ENCODE measurements at places on chromosomes 7 and 10.

- no peak for DNase-seq
Measured at GRCh38 chr7:127226685-127227374, 25.9 kb downstream of the GRM8 start.

- no peak for DNase-seq
Measured at GRCh38 chr10:106771154-106771553, 393.4 kb downstream of the SORCS1 start.

DNA sequence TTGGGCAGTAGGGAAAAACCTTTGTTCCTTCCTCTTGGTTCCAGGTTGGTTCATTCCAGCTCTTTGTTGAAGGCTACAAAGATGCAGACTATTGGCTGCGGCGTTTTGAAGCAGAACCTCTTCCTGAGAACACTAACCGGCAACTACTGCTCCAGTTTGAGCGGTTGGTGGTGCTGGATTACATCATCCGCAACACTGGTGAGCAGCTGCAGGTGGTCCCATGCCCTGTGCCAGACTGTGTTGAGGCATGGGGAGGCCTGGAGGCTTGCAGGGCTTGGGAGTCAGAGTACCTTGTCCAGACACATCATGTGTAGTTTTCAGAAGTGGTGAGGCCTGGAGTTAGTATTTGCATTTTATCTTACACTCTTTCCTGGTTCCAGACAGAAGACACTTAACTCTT, 16.3 kb downstream of the PI4K2A start:
- no peak for DNase-seq

- DNase-seq: no peak
Measured at GRCh38 chr10:95459446-95460045, 101.6 kb downstream of the SORBS1 start.

- no peak for DNase-seq
Measured at GRCh38 chr7:51789489-51789888, 472.9 kb upstream of the COBL start.

GRCh38 chr10:28396331-28396730, 93.5 kb upstream of the MPP7 start:
- no peak for DNase-seq

- DNase-seq: no peak
Measured at GRCh38 chr7:91632234-91632940, 248.1 kb downstream of the MTERF1 start.

- DNase-seq: peak; percentile 33
Measured at GRCh38 chr10:103598654-103599115, 105.2 kb downstream of the NEURL1 start.

DNA sequence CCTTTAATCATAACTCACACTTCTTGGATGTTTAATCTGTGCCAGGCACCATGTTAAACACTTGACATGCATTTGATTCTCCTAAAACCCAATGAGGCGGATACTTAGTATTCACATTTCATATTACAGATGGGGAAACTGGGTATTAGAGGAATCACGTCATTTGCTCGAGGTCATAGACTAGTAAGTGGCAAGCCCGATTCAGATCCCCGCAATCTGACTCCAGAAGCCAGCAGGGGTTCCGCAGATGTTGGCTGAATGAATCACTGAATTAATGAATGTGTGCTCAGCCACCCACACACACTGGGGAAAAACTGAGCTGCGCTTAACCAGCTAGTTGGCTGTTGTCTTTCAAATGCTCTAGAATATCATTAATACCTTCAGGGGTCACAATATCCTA, 22.5 kb upstream of the ENO4 start:
- no peak for DNase-seq

DNA sequence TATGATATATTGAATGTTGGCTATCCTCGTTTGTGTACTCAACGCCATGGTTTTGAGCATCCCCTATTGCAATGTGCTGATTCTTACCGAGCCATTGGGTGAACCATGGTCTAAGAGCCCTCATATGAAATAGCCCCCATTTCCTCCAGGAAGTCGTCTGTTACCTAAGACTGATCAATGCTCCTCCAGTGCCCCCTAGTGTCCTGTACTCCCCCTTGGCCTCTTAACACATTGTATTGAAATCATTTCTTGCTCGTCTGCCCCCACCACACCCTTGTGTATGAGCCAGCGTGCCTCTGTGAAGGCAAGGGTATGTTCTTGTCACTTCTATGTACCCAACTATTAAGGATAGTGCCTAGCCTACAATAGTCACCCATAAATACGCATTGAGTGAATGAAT, 11.2 kb upstream of the SLC35B4 start:
- peak; percentile 67 for DNase-seq

DNA sequence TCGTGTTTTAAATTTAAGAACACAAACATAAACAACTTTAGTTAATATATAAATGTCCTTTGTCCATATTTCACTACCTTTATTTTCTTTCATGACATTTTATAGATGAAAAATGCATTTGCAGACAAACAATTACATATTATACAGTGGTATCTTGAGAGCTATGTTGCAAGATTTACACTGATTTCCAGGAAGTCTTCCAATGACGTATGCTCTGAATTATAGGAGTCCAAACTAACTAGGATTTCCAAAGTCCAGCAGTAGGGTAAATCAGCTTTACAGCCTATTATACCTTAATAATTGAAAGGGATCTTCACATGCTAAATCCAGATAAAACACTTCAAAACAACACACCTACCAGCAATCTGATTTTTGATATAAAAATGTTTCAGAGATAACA, 69.4 kb downstream of the HYCC1 start:
- no peak for DNase-seq

- no peak for DNase-seq
Measured at GRCh38 chr10:79346388-79347225, 662 bp upstream of the PPIF start.

GRCh38 chr7:4765776-4766490, 9.5 kb upstream of the AP5Z1 start:
- DNase-seq: no peak

- no peak for DNase-seq
Measured at GRCh38 chr7:111092406-111093236, 1.7 kb downstream of the LRRN3 start.

- DNase-seq: no peak
Measured at GRCh38 chr10:78700816-78701520, 367.8 kb upstream of the ZMIZ1 start.

GRCh38 chr7:158985583-158985982, 129.2 kb downstream of the DYNC2I1 start:
- DNase-seq: no peak

DNA sequence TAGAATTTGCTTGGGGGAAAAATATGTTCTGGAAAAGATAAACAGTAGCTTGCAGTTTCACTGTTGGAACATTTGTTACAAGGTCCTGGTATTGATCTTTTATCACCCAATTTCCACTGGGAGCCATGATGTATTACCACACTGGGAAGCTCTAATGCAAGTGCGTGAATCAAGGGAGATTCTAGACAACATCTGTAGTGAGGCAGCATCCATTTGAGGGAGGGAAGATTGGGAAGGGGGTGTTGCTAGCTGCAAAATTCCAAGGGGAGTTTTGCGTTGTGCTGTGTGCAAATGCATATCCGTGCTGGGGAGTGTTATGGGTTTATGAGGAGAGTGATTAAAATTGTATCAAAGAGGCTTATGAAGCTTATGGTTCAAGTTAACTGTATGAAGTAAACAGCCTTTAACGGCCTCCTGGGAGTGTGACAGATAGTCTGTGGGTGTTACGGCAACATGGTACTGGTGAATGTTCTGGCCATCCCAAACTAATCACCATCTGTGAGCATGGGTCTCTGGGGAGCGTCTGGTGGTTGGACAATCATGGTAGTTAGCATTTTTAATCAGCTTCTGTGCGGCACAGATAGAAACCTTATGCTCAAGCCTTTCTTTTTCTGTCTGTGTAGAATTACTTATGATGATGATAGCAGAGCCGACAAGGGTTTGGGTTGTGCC, 601.9 kb upstream of the GALNT17 start:
- DNase-seq: no peak

DNA sequence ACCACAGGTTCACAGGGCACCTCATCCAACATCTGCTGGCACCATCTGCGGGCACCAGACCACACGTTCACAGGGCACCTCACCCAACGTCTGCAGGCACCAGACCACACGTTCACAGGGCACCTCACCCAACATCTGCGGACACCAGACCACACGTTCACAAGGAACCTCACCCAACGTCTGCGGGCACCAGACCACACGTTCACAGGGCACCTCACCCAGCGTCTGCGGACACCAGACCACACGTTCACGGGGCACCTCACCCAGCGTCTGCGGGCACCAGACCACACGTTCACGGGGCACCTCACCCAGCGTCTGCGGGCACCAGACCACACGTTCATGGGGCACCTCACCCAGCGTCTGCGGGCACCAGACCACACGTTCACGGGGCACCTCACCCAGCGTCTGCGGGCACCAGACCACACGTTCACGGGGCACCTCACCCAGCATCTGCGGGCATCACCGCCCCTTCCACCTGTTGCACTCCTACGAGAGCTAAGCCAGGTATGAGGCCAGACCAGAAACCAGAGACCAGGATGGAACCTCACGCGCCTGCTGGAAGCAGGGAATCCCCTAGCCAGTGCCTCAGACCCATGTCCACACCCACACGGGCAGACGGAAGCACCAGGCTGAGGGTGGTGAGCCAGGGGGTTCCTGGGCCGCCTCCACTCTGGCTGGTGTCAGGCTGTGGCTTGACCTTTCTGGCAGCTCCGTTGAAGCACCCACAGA, 182.8 kb downstream of the MAD1L1 start:
- DNase-seq: no peak

GRCh38 chr7:142739923-142740492, 9.3 kb upstream of the PRSS1 start:
- DNase-seq: no peak

DNA sequence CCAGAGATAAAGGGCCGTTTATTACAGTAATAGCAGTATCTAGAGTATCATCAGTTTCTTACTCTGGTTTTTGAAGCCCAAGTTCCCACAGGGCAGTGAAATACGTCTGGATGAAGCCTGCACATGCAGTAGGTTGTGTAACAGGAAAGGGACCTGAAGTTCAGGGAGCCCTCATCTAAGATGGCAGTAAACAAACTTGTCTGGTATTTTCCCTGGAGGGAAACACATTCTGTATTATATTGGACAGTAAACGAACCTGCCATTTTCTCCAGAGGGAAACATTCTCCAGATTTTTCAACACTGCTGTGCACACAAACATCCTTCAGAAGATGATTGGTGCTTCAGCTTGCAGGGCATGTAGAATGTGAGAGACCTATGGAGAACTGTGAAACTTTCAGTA, 189.9 kb downstream of the TFEC start:
- DNase-seq: no peak

DNA sequence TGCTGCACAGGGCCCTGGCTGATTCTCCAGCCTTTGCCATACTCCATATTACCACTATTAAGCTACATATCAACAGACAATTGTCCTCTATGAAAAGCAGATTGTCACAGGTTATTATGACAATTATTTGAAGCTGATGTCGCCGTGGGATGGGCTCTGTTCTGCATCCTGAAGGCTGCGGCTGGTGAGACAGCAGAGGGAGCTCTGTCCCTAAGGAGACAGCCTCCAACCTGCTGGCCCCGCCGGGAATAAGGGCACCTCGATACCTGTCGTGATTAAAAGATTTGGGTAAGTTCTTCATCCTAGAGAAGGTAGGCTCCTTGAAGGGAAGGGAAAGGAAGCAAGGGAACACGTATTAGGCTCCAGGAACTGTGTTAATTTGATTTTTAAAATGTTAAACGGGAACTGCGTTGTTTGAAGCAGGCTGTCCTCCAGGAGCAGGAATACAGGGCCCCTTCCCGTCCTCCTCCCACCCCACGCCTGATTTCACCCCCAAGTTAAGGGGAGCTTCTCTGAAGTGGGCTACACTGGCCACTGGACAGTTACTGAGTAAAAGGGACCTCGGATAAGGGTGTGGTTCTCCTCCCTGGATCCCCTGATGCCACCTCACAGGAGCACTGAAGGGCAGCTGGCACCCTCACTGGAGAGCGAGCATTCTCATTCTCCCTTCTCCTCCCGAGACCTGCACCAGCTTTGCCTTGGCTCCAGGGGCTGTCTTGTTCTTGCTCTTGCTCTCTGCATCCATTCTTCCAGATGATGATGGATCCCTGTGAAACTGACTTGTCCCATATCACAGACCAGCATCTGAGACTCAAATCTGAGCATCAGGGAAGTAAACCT, 11.8 kb upstream of the TIAL1 start:
- no peak for DNase-seq

DNA sequence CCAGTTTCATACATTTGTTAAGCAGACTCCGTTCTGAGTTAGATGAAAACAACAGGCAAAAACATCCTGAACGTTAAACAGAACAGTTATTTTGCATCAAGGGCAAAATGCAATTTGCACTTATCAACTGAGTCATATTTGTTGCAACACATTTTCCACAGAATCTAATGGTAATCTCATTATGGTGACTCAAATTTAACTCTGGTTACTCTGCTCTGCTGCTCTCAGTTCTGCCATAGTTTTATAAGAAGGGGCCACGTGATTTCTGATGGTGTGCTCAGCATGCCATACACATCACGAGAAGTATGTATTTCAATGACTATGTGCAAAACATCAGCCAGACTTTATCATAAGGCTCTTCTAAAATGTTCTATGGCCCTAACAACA, 148.8 kb downstream of the CHCHD3 start:
- DNase-seq: no peak

GRCh38 chr7:87797798-87798403, 78.3 kb downstream of the SLC25A40 start:
- peak; percentile 13 for DNase-seq

DNA sequence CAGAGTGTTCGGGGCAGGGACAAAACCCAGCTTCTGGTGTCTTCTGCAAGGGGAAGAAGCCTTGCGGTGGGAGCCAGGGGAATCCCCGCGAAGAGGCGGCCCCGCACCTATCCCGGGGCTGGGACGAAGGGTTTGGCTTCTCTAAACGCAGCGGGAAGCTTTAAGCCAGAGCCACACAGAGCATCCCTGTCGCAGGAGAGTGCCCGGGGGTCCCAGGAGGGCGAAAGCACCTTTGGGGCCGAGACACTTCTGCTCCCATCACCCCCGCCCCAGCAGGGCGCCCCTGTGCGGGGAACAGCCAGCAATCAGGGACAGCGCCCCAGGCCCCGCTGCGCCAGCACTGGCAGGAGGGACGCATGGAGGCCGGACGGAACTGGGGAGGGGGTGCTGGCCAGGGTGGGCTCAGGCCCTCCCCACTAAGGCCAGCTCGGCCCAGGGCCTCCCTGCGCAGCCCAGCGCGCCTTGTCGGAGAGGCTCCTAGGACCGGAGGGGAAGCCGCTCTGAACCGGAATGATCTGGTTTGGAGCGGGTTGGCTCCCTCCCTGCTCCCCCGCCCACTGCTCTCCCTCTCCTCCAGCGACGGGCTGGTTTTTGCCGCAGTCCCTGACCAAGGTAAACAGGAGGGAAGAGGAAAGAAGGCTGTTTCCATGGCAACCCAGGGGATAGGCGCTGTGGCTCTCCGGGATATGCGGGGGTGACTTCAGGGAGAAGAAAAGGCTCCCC, 63.9 kb downstream of the TMEM209 start:
- DNase-seq: no peak
